ENCODE measurements at places on chromosomes 5 and 9.
A peak's percentile ranks its signal among the peaks of the same experiment; 100 is the strongest.

GRCh38 chr9:19114680-19115270 is 12.1 kb upstream of the HAUS6 start:
- DNase-seq: no peak

GRCh38 chr5:150758203-150758530 is 650 bp downstream of the DCTN4 start:
- no peak for DNase-seq

GRCh38 chr9:70092190-70092589 is 48.5 kb downstream of the MAMDC2 start:
- DNase-seq: no peak

DNA sequence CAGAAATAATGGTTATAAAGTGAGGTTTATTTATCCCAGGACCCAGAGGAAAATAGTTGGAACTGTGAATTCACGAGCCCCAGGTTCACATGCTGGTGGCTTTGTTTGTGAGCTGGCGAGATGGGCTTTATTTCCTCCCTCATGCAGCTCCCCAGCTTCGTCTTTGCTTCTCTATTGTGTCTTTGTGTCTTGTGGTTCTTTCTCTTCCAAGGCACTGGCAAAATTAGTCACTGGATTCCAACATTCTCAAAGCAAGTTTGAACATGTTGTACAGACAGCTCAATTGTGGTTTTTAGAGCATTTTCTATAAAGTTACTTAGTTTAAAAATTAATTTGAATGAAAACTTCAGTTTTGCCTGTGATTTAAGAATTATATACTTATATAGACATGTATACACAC is 7.2 kb downstream of the NDUFS6 start:
- DNase-seq: no peak

- no peak for DNase-seq
Measured at GRCh38 chr9:126983767-126984166, 69.2 kb downstream of the RALGPS1 start.

- no peak for DNase-seq
Measured at GRCh38 chr5:68285851-68286611, 70.5 kb downstream of the PIK3R1 start.

- DNase-seq: no peak
Measured at GRCh38 chr5:150120617-150121447, 34.5 kb upstream of the CSF1R start.

DNA sequence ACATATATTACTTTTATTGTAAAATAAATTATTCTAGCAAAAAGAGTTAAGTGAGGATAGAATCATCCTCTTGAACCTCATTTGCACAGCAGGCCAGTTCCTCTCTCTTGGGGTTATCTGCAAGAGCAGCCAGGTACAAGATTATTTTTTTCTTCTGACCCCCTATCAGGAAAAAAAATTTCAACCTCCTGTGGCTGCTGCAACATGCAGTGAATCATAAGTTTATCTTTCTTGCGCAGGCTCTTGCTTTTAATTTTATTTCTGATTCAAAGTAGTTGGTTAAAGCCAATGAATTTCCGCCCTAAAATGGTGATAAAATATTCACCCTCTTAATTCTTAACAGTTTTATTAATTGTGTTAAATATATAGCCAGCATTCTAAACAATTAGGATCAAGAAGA is 69.7 kb upstream of the PPP3R2 start:
- no peak for DNase-seq

- DNase-seq: no peak
Measured at GRCh38 chr9:691825-692400, 149.6 kb upstream of the DMRT1 start.

DNA sequence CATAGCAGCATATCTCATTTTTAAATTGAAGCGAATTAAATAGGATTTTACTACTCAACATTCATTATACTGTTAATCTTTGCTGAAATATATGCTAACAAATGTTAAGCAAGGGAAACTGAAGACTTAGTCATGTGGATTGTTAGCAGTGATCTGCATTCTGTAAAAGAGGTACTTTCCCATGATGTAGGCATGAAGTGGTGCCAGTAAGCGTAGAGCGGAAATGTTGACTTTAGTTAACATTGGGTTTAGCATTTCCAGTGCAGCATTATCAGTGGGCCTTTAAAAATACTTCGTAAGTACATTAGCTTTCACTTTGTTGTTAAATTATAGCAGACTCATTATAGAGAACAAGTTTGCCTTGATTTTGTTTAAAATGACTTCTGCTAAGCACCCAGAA is 130.3 kb downstream of the CDC42SE2 start:
- peak; percentile 68 for DNase-seq
